ENCODE measurements at places on chromosomes 2 and 18. TPM values are rescaled to one million over a fixed set of nuclear protein-coding genes. Genes with fewer than 3 reads are reported as not detected.

Gene THSD7B
- total RNA-seq, result 0.29 TPM

Gene DSEL
- 9.2 TPM for total RNA-seq

Gene THAP4
- 39.1 TPM for total RNA-seq

Gene PNPT1
- 13.1 TPM for total RNA-seq

Gene TXNDC2
- 0.83 TPM for total RNA-seq

Gene ACADL
- total RNA-seq, result 1.5 TPM

Gene AKAIN1
- not detected for total RNA-seq

Gene DYNAP
- total RNA-seq, result not detected

Gene TMEM247
- not detected for total RNA-seq

Gene ASAP2
- 20.8 TPM for total RNA-seq

Gene CCBE1
- total RNA-seq, result 1.6 TPM

Gene ST8SIA5
- not detected for total RNA-seq

Gene COL5A2
- total RNA-seq, result 51.2 TPM

Gene ATP8B1
- total RNA-seq, result 18.9 TPM

Gene TMEM37
- 1.7 TPM for total RNA-seq

Gene SERPINB10
- not detected for total RNA-seq

Gene MPV17
- total RNA-seq, result 58.2 TPM

Gene NFATC1
- 22.0 TPM for total RNA-seq

Gene FN1
- 2,256 TPM for total RNA-seq

All from esophagus muscularis mucosa (tissue), 4 donors.